ENCODE measurements at places on chromosomes 11 and 22. TPM values are rescaled to one million over a fixed set of nuclear protein-coding genes. Genes with fewer than 3 reads are reported as not detected.

DNA sequence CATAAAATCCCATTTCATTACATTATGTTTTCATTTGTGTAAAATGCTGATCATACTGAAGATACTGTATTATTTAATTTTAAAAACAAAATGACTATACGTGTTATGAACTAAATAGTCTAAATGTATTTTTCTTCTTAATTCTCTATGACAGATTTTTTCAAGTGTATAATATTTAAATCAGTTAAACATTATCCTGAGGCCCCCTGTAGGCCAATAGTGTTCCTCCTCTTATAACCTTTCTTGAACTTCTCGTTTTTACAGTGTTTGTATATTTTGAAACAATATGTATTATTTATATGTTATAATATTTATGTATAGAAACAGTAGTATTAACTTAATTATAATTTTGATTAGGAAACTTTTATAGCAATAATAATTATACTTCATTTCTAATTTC lies 151.1 kb upstream of the CHORDC1 start:
- no peak for DNase-seq

DNA sequence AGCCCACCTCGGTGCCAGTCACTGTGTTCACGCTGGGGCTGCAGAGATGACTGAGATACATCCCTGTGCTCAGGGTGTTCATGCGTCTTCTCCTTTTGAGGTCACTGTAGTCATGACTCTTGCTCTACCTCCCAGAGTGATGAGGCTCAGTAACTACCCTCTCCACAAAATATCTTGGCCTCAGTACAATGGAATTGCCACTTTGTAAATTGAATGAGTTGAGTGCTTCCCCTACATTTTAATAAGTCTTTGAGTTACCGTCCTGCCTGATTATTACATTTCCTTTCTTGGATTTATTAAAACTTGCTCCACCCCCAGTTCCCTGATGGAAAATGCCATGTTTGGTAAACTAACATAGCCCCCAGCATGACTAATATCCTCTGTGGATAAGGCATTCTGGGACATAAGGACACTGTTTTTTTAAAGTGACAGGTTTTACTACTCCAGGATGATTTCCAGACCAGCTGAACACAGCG lies 15.9 kb downstream of the PRSS23 start:
- no peak for DNase-seq

The SF3B2 gene
- total RNA-seq: 248 TPM

DNA sequence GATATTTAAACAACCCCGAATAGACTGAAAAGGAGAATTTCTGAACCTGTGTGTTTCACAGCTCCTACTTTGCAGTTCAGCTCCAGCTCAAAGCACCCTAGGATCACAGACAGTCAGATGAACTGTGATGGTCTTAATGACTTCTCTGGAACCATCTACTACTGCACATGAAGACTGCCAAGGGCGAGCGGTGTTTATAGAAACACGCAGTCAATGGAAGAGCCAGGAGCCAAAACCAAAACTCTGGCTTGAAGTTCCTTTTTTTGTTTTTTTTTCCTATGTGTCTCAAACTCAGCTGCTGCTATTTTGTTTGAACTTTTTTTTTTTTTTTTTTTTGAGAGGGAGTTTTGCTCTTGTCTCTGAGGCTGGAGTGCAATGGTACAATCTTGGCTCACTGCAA lies 382.6 kb upstream of the SYN3 start:
- DNase-seq: no peak

DNA sequence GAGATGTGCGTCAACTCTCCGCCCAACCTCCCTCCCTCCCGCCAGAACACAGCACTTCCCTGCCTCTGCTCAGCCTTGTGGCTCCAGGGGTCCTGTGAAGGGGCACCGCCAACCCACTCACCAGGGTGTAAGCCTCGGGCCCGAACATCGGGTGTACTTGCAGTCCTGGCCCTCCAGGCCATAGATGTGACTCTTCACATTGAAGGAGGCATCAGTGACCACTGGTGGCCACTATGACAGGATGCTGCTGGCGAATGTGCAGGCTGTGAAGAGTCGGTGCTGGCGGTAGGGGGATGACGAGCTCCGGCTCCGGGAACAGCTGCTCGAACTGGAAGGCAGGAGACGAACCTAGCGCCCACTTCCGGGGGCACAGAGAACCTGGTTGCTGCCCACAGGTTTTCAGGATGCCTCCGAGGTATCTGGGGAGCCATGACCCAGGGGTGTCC lies 97.4 kb downstream of the MED15 start:
- DNase-seq: peak; percentile 34

DNA sequence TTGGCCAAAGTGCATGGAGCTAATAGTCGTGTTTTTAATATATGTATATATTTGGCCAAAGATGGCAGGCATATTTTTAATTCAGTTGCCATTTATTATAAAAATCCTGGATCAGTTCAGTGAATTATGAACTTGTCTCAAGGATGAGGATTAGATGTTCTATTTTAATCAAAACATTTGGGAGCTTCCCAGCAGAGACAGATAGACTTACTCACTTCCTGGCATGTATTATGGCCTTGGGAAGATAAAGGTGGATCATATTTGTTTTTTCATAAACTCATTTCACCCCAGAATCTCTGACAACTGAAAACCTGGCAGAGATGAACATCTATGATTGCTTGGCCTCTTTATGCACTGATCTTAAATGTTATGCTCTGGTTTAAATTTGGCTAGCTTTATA lies 148.8 kb downstream of the NCAM1 start:
- no peak for DNase-seq

- DNase-seq: no peak
These were observed 3.3 kb downstream of the TTLL1 start for GRCh38 chr22:43085658-43086606.

DNA sequence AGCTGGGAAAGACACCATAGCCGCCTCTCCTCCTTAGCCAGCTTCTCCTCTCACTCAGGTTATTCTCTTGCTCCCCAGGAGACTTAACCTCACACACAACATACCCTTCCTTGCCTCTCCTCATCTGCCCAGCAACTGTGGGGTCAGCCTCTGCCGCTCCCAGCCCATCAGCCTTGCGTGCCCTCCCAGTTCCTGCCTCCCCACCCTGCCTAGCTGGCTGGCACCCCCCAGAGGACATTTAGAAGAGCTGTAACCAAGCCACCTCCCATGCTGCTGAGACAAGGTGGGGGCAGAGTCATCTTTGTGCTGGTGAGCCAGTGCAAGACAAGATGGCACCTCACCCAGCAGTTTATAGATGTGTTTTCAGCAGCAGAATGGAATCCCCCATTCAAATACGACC lies 38.2 kb downstream of the TOM1 start:
- peak; percentile 48 for DNase-seq

GRCh38 chr11:471468-472145 lies 21.5 kb downstream of the PTDSS2 start:
- DNase-seq: no peak

DNA sequence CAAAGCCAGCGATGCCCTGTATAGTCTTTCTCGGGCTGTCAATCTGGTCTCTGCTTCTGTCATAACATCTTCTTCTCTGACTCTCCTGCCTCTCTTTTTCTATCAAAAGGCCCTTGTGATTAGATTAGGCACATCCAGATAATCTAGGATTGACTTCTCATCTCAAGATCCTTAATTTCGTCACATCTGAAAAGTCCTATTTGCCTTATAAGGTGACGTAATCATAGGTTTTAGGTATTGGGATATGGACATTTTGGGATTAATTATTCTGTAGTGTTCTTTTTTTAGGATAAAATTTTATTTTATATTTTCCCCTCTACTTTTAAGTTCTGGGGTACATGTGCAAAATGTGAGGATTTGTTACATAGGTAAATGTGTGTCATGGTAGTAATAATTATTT lies 480.8 kb upstream of the CCDC90B start:
- no peak for DNase-seq

The KRTAP5-2 gene
- not detected for total RNA-seq

DNA sequence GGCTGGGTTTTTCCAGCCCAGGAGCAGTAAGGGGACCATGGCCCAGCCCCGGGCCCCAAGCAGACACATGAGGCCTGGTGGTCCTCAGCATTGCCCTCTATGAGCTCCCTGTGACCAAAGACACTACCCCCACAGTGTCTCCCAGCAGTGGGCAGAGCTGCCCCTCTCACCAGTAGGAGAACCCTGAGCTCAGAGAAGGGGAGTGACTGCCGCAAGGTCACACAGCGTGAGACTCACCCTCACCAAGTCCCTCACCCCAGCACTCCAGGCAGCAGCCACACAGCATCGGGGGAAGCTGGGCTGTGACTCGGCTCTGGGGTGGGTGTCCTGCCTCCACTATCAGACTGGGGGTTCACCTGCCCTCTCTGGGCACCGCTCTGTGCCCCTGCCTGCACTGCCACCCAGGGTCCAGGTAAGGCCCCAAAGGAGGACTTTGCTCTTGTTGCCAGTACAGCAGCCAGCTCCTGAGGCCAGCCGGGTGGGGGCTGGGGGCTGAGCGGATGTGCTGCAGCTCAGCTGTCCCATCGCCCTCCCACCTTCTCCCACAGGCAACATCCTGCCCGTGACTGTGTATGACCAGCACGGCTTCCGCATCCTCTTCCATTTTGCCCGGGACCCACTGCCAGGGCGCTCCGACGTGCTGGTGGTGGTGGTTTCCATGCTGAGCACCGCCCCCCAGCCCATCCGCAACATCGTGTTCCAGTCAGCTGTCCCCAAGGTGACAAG lies 7.9 kb upstream of the SH3BP1 start:
- DNase-seq: no peak

DNA sequence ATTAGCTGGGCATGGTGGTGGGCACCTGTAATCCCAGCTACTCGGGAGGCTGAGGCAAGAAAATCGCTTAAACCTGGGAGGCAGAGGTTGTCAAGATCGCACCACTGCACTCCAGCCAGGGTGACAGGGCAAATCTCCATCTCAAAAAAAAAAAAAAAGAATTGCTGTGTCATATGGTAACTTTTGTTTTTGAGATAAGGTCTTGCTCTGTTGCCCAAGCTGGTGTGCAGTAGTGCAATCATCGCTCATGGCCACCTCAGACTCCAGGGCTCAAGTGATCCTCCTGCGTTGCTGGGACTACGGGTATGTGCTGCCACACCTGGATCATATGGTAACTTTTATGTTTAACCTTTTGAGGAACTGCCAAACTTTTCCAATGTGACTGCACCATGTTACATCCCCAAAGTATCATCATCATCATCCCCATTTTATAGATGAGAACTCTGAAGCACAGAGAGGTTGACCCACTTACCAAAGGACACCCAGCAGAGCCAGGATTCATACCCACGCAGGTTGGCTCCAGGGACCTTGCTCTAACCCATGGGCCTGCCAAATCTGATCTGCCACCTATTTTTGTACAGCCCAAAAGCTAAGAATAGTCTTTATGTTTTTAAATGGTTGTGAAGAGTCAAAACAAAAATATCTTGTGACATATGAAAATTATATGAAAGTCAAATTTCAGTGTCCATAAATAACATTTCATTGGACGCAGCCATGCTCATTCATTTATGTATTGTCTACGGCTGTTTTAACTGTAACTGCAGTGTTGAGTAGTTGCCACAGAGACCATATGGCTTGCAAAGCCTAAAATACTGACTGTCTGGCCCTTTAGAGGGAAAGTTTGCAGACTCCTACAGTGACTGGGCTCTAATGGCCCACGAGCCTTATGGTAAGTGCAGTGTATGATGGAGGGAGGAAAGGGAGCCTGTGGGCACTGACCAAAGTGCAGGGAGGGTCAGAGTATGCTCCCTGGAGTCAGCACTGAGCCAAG lies 45.3 kb downstream of the GDPD5 start:
- no peak for DNase-seq

The GP1BB gene
- total RNA-seq: 2.4 TPM

The LRRN4CL gene
- 0.79 TPM for total RNA-seq

- DNase-seq: no peak
These were observed 116.4 kb downstream of the ARHGAP32 start for GRCh38 chr11:129075757-129076156.

GRCh38 chr22:21044931-21045584 lies 688 bp upstream of the LRRC74B start:
- no peak for DNase-seq

DNA sequence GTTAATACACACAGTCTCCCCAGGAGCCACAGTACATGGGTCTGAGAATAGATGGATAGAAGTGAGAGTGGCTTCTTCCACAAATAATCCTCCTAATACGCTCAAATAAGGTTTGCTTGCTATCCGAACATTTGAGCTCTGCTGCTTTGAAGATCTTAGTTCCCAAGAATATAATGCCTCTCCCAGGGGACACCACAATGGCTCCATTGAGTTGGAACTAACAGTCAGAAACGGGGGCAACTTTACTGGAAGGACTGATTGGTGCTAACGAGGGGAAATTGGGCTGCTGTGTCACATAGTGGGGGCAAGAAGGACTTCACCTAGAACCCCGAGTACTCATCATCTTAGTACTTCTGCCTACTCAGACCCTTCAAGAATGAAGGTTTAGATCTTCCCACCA lies 66.2 kb downstream of the IGLL5 start:
- no peak for DNase-seq

- no peak for DNase-seq
These were observed 779.7 kb upstream of the LRRC4C start for GRCh38 chr11:42239188-42239587.

The OR5P2 gene
- total RNA-seq: not detected

The LAYN gene
- total RNA-seq: 3.1 TPM

DNA sequence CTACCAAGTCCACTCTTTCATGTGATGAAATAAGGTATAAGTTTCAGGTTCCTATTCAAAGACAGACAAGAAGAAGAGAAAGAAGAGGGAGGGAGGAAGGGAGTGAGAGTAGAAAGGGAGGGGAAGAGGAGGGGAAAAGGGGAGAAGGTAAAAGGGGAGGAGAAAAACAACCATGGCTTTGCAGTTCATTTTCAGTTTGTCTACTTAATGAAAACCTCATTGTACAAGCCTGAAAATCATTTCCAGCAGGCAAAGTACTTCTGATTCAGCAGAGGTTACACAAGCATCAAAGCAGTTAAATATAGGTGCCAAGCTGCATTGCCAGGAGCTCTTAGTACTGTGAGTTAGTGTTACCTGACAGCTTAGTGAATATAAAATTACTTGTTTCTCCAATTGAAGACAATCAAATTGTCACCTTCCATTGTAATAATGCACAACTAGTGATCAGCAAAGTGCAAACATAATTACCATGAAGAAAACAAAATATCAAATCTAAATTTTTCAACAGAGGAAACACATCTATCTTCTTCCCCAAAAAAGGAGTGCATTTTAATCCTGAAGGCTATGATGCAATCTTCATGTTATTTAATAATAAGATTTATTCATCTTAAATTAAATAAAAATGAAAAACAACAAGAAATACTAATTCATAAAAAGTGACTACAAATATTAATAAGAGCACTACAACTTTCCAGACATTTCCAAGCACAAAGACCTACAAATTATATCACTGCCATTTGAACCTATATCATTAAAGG lies 8.2 kb downstream of the SOX6 start:
- DNase-seq: no peak

The NAALADL1 gene
- 1.0 TPM for total RNA-seq
